ENCODE measurements at places on chromosomes 5 and 9. TPM values are rescaled to one million over a fixed set of nuclear protein-coding genes. Genes with fewer than 3 reads are reported as not detected.
A peak's percentile ranks its signal among the peaks of the same experiment; 100 is the strongest.

DNA sequence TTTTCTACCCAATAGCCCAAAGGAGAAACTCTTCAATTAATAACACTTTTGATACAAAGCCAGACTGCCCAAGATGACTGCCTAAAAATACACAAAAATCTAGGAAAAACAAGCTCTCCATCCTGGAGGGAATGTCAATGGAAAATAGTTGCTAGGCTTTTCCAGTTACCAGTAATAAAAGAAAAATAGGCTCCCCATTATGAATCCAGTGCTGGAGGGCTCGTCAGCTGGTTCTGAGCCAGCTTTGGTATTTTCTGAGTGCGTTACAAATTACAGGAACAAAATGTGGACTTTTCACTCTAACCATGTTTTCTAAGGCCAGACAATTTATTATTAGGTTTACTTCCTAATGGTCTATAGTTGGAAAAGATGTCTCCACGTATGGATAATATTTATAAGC is 414.5 kb downstream of the ACTL7B start:
- DNase-seq, result no peak

GRCh38 chr9:106954974-106955850 is 92.2 kb downstream of the ZNF462 start:
- DNase-seq, result no peak

- DNase-seq, result no peak
Measured at GRCh38 chr9:72305102-72305546, 59.9 kb downstream of the ZFAND5 start.

- no peak for DNase-seq
Measured at GRCh38 chr9:124894741-124895170, 32.8 kb downstream of the ARPC5L start.

GRCh38 chr5:108380531-108381349 is 1.2 kb downstream of the FBXL17 start:
- DNase-seq, result no peak

- DNase-seq, result no peak
Measured at GRCh38 chr5:78889369-78890140, 95.6 kb downstream of the ARSB start.

GRCh38 chr5:142326480-142326938 is 1.7 kb upstream of the SPRY4 start:
- no peak for DNase-seq

GRCh38 chr5:1507961-1508658 is 15.7 kb downstream of the LPCAT1 start:
- DNase-seq, result no peak

DNA sequence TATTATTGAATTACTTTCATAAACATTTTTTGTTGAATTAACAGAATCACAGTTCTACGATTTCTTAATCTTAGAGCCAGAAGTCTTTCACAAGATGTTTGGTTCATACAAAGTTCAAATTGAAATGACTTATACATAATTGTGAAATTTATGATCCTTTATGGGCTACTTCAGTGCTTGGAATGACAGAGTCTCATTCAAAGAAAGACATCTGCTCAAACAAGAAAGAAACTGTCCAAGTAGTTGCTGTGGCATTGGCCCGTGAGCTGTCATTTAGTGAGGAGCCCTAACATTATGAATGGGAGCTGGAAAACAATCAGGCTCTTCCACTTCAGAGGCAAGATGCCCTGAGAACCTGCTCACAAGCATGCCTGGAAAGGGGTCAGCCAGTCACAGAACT is 63.4 kb downstream of the AUH start:
- DNase-seq, result no peak

DNA sequence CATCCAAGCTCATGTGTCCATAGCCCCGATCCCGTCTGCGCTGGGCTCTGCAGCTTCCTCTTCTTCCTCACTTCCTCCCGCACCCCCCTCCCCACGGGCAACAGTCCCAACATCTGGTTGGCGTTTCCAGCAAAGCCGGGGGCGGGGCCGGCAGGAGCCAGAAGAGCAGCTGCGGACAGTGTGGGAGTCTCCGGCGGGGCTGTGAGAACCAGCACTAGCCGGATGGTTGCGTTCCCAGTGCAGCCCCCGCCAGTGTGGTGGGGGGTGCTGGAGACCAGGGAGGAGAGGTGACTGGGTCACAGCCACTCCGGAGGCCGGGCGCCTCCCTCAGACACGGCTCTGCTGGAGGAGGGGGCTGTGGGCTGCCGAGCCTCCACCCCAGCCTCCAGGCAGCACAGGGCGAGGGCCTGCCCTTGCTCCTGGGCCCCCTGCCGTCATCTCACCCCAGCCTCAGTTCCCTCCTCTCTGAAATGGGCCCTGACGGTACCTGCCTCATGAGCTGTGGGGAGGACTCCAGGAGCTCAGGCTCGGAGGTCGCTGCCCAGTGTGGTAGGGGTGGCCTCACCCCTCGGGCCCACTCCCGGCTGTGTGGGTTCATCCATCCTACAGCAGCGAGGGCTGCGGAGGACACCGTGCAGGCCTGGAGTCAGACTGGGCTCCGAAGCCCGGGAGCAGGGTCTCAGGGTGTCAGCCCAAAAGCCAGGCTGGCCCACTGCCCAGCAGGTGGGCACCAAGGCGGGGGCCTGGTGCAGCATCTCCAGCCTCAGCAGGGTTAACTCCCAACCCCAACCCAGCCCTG is 41.5 kb upstream of the NOTCH1 start:
- DNase-seq, result no peak

DNA sequence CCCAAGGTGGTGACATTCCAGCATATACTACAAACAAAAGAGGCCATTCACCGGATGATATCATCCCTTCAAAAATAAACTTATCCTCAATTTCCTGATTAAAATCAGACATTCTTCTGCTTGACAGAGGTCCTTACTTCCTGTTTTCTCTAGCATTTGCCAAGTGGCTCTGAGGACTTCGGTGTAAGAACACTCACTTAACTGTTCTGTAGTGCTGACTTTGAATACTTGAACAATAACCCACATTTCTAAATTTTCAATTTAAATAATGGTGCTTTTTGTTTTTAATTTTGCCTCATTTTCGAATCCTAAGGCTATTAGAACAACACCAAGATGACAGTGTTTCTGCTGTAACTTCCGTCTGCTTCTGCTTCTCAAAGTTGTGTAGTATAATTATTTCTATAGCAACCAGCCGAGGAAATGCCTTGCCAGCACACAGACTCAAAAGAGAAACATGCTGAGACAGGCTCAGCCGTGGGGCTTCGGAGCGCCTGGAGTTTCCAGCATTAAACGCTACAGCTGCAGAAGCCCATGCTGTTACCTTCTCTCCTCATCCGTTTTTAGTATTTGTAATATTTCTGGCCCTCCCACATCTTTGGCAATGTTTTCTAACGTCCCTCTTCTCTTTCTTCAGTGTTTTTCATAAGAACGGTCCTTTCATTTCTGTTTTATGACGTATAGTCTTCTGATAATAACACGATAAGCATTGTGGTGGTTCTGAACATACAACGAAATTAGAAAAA is 19.5 kb upstream of the ANXA1 start:
- DNase-seq, result peak; percentile 69

DNA sequence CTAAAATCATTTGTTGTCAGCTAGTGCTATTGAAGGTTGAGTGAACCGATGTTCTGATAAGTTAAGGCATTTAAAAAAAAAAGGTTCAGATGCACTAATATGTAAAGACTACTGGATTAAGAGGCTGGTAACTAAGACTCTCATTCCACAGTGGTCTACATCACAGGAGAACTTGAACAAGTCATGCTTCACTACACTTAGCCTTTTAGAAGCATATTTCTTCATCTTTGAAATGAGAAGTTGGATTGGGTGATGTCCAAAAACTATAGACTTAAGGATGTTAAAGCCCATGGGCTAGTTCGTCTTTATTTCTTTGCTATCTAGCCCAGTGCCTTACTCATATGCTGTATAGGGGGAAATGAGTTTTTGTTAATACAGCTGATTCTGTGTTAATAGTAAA is 107.2 kb downstream of the NDUFS4 start:
- DNase-seq, result no peak

DNA sequence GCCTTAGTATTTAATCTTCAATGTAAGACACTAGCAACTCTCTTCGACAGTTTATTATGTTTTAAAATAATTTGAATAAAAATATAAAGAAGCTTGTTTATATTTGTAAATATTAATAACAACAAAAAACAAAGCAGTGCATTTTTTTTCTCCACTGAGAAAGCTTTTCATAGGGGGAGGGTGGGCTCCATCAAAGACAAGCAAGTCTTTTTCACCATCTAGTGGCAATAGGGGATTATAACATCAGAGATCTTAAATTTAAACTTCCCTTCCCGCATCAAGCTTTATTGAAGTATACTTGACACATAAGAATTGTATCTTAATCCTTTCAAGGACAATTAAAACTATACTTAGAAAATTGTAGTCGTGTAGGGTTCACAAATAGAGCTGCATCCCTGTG is 9.3 kb upstream of the OR13F1 start:
- DNase-seq, result no peak

The NTRK2 gene
- 2.1 TPM for polyA plus RNA-seq

The ZFP37 gene
- polyA plus RNA-seq, result 0.82 TPM

The OLFML2A gene
- polyA plus RNA-seq, result 2.0 TPM

The PCDHAC2 gene
- polyA plus RNA-seq, result not detected

The SPATA31A3 gene
- not detected for polyA plus RNA-seq

The GPR151 gene
- polyA plus RNA-seq, result not detected

The PCDHB3 gene
- polyA plus RNA-seq, result 0.31 TPM

The LCN1 gene
- not detected for polyA plus RNA-seq

The PARP8 gene
- 8.3 TPM for polyA plus RNA-seq
